Stimulated activated CD4-positive, alpha-beta T cell treated with anti-CD3 and anti-CD28 coated beads, Interleukin-2, amount 100 ng/mL, for 24 hours (primary cell): ENCODE measurements at places on chromosomes 4 and X.

GRCh38 chrX:10254739-10255138 lies 98.0 kb downstream of the CLCN4 start:
- no peak for DNase-seq

DNA sequence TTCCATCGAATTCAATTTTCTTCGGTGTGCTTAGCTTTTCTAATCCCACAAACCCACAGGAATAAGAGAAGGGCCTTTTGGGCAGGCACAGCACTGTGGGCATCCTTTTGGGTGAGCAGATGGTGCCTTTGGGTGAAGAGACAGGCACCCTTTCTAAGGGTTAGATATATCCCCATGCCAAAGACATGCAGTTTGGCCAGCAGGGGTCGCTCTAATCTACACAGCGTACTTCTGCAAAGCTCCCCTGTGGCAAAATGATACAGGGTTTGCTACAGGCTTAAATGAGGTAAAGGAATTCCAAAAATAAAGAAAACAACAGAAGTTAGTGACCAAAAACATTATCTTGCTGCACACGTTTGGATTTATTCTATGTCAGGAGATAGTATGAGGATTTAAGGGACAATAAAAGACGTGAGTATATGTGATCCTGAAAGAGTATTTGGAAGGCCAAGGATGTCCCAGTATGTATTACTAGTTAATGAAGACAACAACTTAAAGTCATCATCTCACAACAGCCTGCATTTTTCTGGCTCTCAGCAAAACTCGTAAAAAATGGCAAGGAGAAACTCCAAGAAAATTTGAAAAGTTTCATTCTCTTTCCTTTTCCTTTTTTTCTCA lies 49.5 kb downstream of the PHEX start:
- DNase-seq, result peak; percentile 65

- DNase-seq, result no peak
Measured at GRCh38 chrX:110836982-110837381, 41.4 kb upstream of the CHRDL1 start.

GRCh38 chrX:131366407-131366806 lies 77.3 kb upstream of the IGSF1 start:
- no peak for DNase-seq

GRCh38 chrX:2536974-2537373 lies 36.2 kb upstream of the DHRSX start:
- no peak for DNase-seq

- DNase-seq, result peak; percentile 54
Measured at GRCh38 chr4:1767770-1768366, 25.2 kb upstream of the FGFR3 start.

- no peak for DNase-seq
Measured at GRCh38 chr4:5753766-5754528, 42.9 kb downstream of the EVC start.

- no peak for DNase-seq
Measured at GRCh38 chrX:73481521-73481920, 34.7 kb downstream of the CDX4 start.

- peak; percentile 50 for DNase-seq
Measured at GRCh38 chr4:109559625-109559982, 442 bp upstream of the MCUB start.
